ENCODE measurements at places on chromosomes 3 and 15. TPM values are rescaled to one million over a fixed set of nuclear protein-coding genes. Genes with fewer than 3 reads are reported as not detected.

CAND2 gene
- 86.3 TPM for total RNA-seq

CTXN2 gene
- not detected for total RNA-seq

GLDN gene
- total RNA-seq, result 1.4 TPM

GATM gene
- 12.9 TPM for total RNA-seq

CASR gene
- total RNA-seq, result 1.2 TPM
